ENCODE measurements at places on chromosomes 12 and 14. TPM values are rescaled to one million over a fixed set of nuclear protein-coding genes. Genes with fewer than 3 reads are reported as not detected.

KCNH5 gene
- not detected for total RNA-seq

TNFAIP2 gene
- total RNA-seq = 3.3 TPM

FZD10 gene
- total RNA-seq = 0.04 TPM

REP15 gene
- 0.08 TPM for total RNA-seq

ALG10B gene
- 1.9 TPM for total RNA-seq

OR4K15 gene
- total RNA-seq = not detected

SERPINA10 gene
- total RNA-seq = not detected

STON2 gene
- total RNA-seq = 81.2 TPM

PDE3A gene
- total RNA-seq = not detected

TAS2R30 gene
- total RNA-seq = 0.08 TPM

HOXC13 gene
- total RNA-seq = 6.0 TPM

MFAP5 gene
- 24.0 TPM for total RNA-seq

FIGNL2 gene
- total RNA-seq = not detected

RNF212B gene
- total RNA-seq = not detected

SMIM41 gene
- not detected for total RNA-seq

PAPOLA gene
- total RNA-seq = 65.9 TPM

LPAR5 gene
- total RNA-seq = 15.7 TPM

PPP1R3E gene
- 0.70 TPM for total RNA-seq

CDKL1 gene
- 4.0 TPM for total RNA-seq

GZMB gene
- not detected for total RNA-seq

KRT76 gene
- not detected for total RNA-seq

TMPRSS12 gene
- not detected for total RNA-seq

LMNTD1 gene
- not detected for total RNA-seq

MYL2 gene
- not detected for total RNA-seq

IFI27 gene
- 0.95 TPM for total RNA-seq

RPGRIP1 gene
- not detected for total RNA-seq

VASH1 gene
- total RNA-seq = 0.16 TPM

TAMALIN gene
- 0.23 TPM for total RNA-seq

ALDH2 gene
- total RNA-seq = 24.1 TPM

EPYC gene
- not detected for total RNA-seq

ESPL1 gene
- 15.2 TPM for total RNA-seq

RAN gene
- 540 TPM for total RNA-seq

PPM1H gene
- total RNA-seq = not detected

GYS2 gene
- not detected for total RNA-seq

COL2A1 gene
- 0.72 TPM for total RNA-seq

SLC5A8 gene
- total RNA-seq = 0.08 TPM

TMEM117 gene
- 19.5 TPM for total RNA-seq
